ENCODE measurements at places on chromosomes 12 and 14.

DNA sequence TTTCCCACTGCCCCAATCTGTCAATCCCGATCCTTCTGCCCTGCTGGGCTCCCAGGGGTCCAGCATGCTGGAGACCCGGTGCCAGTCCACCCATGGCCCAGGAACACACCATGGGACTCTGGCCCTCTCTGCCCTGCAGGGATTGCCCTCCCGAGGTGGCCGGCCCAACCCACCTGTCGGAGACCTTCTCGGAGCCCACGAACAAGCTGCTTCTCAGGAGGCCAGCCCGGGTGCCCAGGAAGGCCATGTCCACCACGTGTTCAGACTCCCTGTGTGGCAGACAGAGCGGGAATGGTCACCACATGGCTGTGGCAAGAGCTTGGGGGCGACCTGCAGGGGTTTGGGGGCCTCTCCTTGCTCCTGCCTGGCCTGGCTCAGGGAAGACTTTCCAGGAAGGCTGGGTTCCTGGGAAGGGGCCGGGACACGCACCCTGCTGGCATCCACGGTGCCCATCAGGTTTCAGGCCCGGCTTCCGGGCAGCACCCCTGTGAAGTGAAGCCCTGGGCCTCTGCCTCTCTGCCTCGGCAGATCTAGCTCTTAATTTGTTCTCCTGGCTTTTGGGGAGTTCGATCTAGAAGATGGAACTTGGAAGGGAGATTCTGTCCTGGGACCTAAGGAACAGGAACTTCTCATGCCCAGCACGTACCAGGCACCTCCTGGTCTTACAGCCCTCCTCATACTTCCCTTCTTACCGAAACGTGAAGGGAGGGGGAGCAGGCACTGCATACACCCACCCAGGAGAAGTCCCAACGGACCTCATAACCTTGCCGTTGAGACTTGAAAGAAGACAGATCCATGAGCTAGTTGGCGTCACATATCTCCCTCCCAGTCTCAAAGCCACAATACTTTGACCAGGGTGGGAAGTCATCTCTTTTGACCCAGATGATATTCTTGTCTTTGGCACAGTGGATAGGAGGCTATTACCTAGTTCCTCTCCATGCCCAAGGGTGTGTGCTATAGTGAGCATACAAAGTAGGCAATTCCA, 26.3 kb downstream of the LRTM2 start:
- no peak for DNase-seq

GRCh38 chr14:32601069-32601468, 272.0 kb downstream of the AKAP6 start:
- no peak for DNase-seq

DNA sequence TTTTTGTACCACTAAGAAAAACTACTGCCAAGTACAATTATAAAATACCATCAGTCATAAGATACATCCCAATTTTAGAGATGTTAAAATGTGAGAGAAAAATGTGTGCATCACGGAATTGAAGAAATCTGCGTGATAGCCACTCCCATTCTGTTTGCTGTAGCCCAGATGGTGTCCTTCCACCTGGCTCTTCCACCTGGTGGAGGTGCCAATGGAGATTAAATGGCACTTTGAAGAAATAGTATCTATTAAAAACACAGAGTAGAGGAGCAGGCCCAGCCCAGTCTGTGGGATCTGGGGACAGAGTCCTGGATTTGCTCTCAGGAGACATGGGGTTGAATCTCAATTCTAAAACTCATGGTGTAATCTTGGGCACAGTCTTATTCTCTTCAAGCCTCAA, 35.5 kb downstream of the TSPAN11 start:
- no peak for DNase-seq

DNA sequence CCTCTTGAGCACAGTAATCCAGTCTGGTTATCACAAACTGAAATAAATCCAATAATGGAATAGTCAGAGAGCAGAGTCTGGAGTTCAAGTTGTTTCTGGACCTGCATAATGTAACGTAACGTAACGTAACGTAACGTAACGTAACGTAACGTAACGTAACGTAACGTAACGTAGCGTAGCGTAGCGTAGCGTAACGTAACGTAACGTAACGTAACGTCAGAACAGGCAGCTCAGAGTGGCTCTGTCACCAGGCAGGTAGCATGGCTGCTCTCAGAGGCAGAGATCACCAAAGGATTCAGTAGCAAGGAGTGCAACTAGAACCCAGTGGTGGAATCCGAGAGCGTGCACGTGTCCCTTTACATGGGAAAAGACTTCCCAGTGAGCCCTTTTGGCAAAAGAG, 85.7 kb upstream of the USP44 start:
- no peak for DNase-seq

DNA sequence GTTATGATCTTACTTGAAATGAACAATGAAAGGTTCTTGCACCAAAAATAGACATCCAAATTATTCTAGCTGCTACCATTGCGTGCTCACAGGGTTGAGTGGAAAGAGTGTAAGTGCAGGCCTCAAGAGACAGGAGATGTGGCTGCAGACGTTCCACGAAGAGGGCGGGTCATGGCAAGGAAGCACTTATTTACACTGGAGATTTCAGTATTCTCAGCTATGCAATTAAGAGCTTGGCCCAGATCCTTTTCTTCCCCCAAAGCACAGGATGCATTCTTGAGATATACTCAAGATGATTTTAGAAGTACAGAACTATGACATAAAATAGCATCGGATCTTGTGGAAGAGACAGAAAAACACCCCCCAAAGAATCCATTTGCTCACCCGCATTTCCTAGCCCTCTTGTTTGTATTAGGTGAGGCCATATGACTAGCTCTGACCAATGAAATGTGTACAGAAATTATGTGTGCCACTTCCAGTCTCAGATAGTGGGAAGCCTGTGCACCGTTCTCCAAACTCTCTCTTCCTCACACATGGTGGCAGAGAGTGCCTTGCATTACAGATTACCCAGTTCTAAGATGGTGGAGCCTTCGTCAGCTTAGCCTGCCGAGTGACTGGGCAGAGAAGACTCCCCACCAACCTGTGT, 261.4 kb downstream of the TTC8 start:
- no peak for DNase-seq

GRCh38 chr12:113764661-113765060, 201.5 kb downstream of the RBM19 start:
- DNase-seq: no peak

DNA sequence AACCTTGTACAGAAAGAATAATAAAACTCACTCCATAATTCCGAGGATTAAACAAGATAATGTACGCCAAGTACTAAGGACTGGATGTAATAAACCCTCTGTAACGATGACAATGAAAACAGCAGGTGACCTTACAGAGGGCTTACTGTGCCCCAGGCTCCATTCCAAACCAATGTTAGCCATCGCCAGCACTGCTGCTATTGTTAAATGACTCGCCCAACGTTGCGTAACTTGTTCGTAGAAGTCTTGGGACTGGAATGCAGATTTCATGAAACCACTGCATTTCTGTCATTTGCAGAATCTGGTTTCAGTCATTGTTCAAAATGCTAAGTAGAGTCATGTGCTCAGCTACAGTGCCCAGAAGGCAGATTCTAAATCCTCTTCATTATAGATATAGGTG, 728 bp upstream of the STON2 start:
- DNase-seq: no peak

GRCh38 chr14:59320763-59321625, 132.5 kb downstream of the DAAM1 start:
- no peak for DNase-seq
